ENCODE measurements at places on chromosomes 7 and 10.

DNA sequence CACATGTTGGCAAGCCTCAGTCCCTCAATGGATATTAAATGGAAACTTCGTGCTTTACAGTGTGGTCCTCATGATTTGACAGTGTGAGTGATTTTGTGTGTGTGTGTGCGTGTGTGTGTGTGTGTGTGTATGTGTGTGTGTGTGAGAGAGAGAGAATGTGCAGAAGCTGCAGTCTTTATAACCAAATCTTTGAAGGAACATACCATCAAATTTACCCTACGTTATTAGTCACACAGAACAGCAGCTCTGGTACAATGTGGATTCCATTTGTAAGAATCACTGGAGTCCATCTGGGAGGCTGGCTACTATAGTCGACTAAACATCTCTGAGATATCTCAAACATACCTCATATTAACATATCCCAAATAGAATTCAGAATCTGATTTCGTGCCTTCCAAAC is 928.0 kb upstream of the POT1 start:
- no peak for DNase-seq

GRCh38 chr7:96273716-96274115 is 48.2 kb downstream of the SLC25A13 start:
- DNase-seq, result no peak

DNA sequence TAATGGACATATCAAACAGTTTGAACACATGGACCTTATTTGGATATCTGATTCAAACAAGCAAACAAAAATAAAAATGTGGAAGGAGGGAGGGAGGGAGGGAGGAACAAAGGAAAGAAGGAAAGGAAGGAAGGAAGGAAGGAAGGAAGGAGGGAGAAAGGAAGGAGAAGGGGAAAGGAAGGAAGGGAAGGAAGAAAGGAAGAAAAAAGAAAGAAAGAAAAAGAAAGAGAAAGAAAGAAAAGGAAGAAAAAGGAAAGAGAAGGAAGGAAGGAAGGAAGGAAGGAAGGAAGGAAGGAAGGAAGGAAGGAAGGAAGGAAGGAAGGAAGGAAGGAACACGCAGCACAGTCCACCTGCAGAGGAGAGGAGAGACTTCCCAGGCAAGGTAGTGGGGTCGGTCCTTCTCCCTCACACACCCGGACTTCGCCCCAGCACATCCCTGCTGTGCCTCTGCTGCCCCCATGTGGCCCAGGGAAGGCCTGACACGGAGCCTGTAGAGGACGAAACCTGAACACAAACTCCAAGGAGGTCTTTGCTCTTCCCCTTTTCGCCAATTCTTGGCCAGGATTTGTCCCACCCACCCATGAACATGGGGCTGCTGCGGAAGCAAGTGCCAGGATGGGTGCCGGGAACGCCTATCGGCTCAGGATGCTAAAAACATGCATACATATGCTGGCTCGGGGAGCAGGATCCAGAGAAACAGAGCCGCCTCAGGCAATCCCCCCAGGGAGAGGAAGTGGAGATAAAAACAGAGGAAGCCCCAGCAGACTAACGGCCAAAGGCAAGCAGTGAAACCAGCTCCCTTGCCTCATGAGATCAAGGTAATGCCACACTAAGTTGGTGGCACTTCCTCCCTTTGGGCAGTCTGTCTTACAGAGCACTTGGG is 52.3 kb upstream of the DGKI start:
- DNase-seq, result peak; percentile 78

DNA sequence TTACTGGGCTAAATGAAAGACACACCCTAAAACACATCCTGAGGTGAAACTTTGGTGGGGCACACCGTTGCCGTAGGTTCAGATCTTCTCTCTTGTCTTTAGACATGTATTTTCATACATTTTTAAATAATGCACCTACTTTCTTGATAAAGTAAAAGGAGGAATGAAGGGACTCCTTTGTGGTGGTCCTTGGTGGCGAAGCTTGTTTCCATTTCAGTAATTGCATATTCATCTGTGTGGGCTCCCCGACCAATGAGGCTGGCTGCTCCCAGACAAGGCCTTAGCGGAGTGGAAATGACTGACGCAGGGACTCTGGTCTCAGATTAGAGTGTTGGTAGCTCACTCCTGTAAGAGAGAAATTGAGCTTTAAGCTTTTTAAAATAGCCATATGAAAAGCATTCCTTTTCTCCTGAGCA is 815 bp downstream of the CCSER2 start:
- peak; percentile 63 for DNase-seq

DNA sequence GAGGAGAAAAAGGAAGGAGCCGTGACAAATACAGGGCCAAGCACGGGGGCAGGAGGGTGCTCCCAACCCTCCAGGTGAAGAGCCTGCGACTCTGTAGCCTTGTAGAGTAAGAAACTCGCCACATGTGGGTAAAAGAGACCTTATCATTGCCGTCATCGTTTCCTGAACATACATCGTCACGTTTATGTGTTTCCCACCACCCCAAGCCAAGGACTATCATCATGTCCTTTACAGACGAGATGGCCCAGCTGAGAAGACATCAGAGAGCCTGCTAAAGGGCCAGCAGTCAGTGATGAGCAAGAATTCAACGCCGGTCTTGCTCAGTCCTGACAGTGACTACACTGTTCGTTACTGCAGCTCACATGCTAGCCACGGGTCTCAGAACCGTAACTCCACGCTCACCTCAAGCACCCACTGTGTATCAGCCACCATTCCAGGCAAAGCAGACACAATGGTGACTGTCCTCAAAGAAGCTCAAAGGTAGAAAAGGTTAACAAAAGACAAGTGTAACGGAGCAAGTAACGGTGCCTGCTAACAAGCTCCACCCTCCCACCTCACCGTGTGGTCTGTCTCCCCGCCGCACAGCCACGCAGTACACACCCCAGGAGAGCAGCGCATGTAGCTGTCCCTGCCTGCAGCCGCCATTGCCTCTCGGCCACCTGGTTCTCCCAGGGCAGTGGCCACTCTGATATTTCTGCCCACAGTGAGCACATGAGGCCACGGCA is 147.8 kb downstream of the MAD1L1 start:
- no peak for DNase-seq

GRCh38 chr7:51665045-51665780 is 348.6 kb upstream of the COBL start:
- no peak for DNase-seq

GRCh38 chr10:60188548-60188947 is 201.1 kb downstream of the ANK3 start:
- DNase-seq, result no peak

All from kidney tubule cell (primary cell).